PC-9 (cell line): ENCODE measurements at places on chromosomes 3 and 15. TPM values are rescaled to one million over a fixed set of nuclear protein-coding genes. Genes with fewer than 3 reads are reported as not detected.
A peak's percentile ranks its signal among the peaks of the same experiment; 100 is the strongest.

DNA sequence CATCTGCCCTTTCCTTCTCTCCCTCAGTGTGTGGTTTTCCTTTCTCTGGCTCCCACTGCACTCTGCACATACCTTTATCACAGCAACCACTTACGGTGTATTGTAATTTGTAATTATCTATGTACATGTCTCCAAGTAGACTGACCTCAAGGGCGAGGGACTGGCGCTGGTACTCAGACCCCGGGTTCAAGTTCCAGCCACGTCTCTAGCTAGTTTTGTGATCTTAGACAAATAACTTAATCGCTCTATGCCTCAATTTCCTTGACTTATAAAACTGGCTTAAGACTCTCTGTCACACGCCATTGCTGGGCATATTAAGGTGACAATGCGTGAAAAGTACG lies 607 bp upstream of the SENP2 start:
- no peak for DNase-seq
- peak overlapping the region; percentile 78 for H3K4me3 ChIP-seq
- H3K27me3 ChIP-seq, result no peaks in the 10 kb centered on the region
- peaks cover 18% of the 10 kb centered on the region for H3K4me1 ChIP-seq

Gene SMCO1
- not detected in 2 replicates for total RNA-seq

Gene PRR20G
- not detected in 2 replicates for total RNA-seq

DNA sequence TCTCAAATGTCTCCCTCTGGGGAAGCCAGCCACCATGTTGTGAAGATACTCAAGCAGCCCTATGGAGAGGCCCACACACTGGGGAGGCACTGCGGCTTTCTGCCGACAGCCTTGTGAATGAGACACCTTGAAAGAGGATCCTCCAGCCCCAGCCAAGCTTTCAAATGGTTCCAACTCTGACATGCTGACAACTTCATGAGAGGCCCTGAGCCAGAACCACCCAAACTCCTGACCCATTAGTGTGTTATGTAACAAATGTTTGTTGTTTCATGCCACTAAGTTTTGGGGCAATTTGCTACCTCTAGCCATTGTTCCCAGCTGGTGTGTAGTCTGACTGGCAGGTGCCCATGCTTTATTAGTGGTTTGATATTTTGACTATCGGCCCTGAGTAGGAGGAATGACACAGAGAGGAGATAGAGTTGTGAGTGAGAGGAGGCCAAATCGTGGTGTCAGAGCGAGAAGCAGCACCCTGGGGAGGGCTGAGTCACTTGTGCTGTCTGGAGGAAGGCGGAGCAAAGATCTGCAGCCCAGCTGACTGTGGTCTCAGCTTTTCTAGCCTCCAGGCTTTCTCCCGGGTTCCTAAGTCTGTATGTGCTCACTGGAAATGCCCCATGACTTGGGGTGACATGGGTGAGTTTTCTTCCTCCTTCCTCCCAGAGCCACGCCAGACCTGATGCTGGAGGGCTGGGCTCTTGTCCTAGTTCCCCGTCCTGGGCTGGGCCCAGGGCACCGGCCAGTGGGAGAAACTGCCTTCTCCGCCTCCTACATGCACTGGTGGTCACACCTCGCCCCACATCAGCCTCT lies 56.7 kb upstream of the BLM start:
- peak overlapping the region; percentile 31; the same call in 1 of the 2 replicates for H3K4me3 ChIP-seq
- peak overlapping the region; percentile 55 for H3K27ac ChIP-seq
- H3K27me3 ChIP-seq, result no peaks in the 10 kb centered on the region
- DNase-seq, result peak; percentile 85
- H3K4me1 ChIP-seq, result peaks cover 19% of the 10 kb centered on the region

GRCh38 chr15:60788692-60789103 lies 309.8 kb upstream of the ICE2 start:
- no peak for DNase-seq
- no peaks in the 10 kb centered on the region for H3K36me3 ChIP-seq
- H3K4me1 ChIP-seq, result no peaks in the 10 kb centered on the region
- no peak overlapping the region for H3K27ac ChIP-seq
- no peak overlapping the region for H3K4me3 ChIP-seq
- no peaks in the 10 kb centered on the region for H3K27me3 ChIP-seq

Gene TMEM45A
- 21.6 and 31.1 TPM in 2 replicates for total RNA-seq
